ENCODE measurements at places on chromosomes 5 and 9.

DNA sequence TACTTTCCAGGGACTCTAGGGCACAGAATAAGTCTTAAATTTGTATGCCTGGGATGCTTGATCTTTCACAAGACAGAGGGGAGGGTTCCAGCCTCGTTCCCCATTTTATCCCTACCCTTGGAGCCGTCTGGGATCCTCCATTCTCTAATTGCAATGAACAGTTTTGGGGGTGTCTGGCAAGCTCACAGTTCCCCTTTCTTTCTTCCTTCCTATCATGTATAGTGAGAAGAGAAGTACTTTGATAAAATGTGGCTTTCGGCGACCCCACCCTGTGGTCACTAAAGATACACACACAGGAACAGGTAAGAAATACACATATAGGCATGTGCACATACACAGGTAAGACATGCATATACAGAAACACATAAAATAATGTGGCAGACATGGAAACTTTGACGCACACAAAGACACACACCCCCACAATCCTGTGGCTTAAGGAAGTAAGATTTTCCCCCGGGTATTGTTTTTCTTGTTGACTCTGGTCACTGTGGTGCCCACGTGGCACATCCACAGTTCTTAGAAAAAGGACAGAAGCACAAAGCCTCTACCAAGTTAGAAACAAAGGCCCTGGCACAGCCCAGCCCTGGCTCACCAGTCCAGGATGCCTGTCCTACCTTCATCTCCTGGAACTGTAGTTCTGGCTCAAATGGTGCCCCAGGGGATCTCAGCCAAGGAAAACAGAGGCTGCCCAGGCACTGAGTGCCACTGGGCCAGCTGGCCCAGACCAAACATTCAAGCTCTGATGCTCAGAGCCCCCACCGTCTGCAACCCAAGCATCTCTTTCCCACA lies 6.3 kb upstream of the SMU1 start:
- DNase-seq = no peak

DNA sequence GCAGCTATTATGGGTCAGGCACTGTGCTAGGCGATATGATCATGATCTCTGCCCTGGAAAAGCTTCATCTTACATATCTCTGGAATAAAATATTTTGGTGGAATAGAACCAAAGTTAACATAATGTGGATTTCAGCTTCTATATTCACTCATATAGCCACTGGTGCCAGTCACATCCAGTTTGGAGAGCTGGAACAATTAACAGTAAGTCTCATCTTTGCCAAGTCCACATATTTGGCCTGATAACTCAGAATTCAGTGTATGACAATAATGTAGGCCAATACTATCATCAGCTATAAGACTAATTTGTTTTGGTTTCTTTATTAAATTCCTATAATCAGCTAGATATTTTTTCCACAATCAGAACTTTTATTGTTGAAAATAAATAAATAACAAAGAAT lies 5.9 kb upstream of the FAM13B start:
- DNase-seq = no peak

DNA sequence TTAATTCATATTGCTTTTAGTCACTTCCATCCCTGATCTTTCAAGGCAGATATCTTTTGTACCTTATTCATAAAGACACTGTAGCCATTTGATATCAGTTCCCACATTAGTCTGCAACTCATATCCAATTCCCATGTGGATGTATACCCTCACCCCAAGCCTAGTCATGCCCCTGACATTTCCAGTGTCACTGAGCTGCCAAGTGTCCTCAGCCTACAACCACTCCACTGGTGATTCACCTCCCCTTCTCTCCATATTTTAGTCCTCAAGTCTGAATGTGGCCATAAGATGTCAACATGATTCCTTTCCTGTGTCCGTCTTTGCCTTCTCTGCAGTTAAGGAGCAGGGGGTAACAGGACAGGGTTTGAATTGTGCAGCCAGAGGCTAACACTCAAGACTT lies 346.9 kb downstream of the RAB3C start:
- DNase-seq = no peak

- no peak for DNase-seq
Observed at GRCh38 chr9:34098307-34098706, 28.2 kb downstream of the DCAF12 start.

DNA sequence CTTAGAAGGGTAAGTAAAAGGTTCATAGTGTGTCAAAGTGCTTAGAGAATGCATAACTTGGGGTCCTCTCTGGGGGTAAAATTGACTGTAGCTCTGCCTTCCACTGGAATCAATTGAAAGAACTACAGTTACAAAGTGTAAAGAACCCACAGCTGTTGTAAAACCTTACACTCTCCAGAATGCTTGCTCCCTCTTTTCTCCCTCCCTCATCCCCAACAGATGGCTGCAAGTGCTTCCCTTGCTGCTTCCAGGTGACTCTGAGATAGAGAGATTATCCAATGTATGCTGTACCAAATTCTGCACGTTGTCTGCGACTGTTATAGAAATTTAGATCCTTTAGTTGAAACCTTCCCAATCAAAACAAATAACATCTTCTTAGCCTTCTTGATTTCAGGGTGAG lies 126.0 kb downstream of the STK32A start:
- DNase-seq = no peak
